ENCODE measurements at places on chromosomes 3 and 15.

GRCh38 chr3:69524816-69525215 lies 138.9 kb upstream of the FRMD4B start:
- DNase-seq: no peak

DNA sequence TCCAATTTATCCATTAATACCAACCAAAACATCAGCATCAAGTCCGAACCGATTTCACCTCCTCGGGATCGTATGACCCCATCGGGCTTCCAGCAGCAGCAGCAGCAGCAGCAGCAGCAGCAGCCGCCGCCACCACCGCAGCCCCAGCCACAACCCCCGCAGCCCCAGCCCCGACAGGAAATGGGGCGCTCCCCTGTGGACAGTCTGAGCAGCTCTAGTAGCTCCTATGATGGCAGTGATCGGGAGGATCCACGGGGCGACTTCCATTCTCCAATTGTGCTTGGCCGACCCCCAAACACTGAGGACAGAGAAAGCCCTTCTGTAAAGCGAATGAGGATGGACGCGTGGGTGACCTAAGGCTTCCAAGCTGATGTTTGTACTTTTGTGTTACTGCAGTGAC lies 20.8 kb downstream of the LYSMD4 start:
- DNase-seq: no peak

DNA sequence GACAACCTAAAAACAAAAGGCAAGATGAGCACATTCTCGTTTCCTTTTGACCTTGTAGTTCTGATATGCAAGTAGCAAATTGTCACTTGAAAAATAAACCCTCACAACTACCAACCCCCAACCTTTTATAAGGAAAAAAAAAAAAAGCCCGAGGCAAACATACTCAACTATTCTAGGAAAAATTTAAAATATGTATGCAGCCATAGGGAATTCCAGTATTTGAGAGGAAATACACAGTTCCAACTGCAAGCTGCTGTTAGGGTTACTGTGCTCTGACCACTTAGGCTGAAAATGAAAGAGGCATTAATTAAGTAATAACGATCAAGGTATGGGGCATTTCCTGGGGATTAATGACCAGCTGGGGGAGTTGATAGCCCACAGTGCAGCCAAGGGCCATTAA lies 281.9 kb upstream of the DPH6 start:
- DNase-seq: peak; percentile 72

- DNase-seq: peak; percentile 70
Measured at GRCh38 chr15:29968099-29968894, 114.5 kb upstream of the GOLGA8J start.

DNA sequence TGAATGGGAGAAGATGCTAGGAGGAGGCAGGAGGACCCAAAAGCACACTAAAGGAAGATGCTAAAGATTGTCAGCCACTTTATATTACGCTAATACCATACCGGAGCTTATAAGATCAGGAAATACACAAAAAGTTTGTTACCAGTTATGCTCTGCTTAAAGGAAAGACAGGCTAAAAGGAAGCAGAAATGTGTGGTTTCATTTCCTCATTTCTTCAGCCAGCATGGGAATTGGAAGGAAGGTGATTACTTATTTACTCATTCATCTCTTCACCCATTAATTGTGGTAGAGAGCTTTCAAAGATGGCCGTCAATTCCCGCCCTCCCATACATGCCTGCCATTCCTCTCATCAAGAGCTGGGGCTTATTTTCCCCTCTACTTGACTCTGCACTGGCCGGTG lies 26.7 kb upstream of the TMEM158 start:
- DNase-seq: no peak

- DNase-seq: no peak
Measured at GRCh38 chr3:144774897-144775296, 803.3 kb downstream of the DIPK2A start.

DNA sequence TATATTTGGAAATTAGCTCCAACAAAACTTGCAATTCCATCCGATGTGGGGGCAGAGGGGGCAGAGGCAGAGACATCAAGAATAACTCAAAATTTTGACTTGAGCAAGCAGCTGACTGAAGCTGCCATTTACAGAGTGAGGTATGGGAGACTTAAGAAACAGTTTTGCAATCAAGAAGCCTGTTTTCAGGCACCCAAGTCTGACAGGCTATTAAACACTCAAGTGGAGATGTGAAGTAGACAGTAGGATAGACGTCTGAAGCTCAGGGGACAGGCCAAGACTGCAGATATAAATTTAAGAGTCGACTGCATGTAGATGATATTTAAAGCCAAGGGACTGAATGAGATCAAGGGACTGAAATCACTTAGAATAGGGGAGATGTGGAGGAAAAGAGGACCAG lies 9.9 kb upstream of the SH3BP5 start:
- no peak for DNase-seq

- no peak for DNase-seq
Measured at GRCh38 chr15:51667478-51667877, 13.8 kb upstream of the SCG3 start.

All from NCI-H69 (cell line).